ENCODE measurements at places on chromosomes 16 and 17.

- DNase-seq = no peak
Observed at GRCh38 chr16:47162670-47163420, 19.1 kb upstream of the NETO2 start.

DNA sequence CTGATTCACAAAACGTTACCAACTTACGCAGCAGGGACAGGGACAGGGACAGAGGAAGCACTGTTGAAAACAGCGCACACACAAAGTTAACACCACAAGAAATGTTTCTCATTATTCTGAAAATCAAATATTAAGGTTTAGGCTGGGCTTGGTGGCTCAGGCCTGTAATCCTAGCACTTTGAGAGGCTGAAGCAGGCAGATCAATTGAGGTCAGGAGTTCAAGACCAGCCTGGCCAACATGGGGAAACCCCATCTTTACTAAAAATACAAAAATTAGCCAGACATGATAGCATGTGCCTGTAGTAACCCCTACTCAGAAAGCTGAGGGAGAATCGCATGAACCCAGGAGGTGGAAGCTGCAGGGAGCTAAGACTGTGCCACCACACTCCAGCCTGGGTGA is 4.2 kb downstream of the CYTH1 start:
- DNase-seq = no peak

- no peak for DNase-seq
Observed at GRCh38 chr17:73791631-73792030, 147.4 kb upstream of the SDK2 start.

- no peak for DNase-seq
Observed at GRCh38 chr16:14187517-14188338, 116.6 kb downstream of the MRTFB start.

DNA sequence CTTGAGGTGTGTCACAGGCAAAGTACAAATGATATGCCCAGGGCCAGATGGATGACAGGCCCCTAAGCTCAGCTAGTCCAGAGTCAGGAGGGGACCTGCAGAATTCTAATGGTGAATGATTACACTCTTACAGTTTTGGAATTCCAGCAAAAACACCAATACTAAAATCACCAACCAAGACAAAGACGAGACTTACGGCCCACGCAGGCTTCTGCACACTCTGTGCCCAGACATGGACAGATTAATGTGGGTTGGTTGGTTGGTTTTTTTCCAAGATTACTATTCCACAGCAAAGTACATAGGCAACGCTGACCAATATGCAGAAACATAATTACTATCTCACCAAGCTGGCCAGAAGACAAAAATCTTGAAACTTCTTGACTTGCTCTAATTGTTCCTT is 9.7 kb downstream of the ADCY9 start:
- DNase-seq = no peak

DNA sequence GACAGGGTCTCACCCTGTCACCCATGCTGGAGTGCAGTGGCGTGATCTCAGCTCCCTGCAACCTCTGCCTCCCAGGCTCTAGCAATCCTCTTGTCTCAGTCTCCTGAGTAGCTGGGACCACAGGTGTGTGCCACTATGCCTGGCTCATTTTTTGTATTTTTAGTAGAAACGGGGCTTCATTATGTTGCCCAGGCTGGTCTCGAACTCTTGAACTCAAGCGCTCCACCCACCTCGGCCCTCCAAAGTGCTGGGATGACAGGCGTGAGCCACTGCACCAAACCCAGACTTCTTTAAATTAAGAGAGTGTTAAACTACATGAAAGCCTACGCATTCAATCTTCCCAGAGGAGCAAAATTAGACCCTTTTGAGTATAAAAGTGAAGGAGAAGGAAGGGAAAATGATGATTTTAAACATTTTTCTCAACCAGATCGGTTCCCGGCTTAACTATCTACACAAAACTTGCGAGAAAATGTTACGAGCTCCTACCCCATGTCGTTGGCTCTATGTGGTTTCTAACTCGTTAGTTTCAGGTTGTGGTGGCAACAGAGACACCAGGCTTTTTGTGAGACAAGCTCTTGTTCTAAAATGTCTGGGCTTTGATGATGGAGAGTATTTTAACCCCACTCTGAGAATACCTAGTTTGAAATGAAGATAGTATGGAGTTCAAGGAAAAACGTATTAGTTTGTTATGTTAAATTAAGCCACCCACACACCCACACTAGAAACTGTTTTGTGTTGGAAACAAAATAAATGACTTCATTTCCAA is 26.3 kb downstream of the STAT5B start:
- no peak for DNase-seq

DNA sequence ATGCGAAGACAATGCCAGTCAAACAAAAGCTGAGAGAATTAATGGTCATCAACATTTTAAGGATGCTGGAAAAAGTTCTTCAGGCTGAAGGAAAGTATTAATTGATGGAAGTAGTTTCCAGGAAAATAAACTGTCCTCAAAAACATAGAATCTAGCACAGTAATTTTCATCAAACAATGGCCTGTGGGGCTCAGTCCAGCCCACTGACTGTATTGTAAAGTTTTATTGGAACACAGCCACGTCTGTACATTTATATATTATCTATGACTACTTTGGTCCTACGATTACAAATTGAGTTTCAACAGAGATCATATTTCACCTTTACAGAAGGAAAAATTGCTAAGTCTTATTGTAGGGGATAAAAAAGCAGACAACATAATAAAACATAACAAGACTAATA is 484.5 kb downstream of the KCNJ2 start:
- DNase-seq = no peak

GRCh38 chr17:80771612-80772005 is 220.0 kb upstream of the CHMP6 start:
- no peak for DNase-seq

- DNase-seq = peak; percentile 65
Observed at GRCh38 chr17:82201498-82201910, 11.1 kb downstream of the CCDC57 start.

DNA sequence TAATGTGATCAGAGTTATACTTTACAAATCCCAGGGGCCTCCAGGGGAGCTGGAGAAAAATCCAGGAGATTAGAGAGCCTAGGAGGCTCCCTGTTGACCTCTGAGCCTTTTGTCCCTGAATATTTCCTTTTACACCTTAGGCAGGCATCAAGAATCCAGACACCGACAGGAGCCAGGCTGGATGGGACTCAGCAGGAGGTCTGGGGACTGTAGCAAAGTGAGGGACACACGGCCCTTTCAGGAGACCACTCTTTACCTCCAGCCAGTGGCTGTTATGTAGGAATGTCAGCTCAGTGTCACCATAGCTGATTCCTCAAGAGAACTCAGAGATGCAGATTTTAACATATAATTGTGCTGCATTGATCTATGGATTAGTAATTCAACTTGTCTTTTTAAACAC is 198.4 kb downstream of the SHISA9 start:
- DNase-seq = no peak

- DNase-seq = no peak
Observed at GRCh38 chr16:85190572-85190971, 78.3 kb upstream of the CIBAR2 start.

DNA sequence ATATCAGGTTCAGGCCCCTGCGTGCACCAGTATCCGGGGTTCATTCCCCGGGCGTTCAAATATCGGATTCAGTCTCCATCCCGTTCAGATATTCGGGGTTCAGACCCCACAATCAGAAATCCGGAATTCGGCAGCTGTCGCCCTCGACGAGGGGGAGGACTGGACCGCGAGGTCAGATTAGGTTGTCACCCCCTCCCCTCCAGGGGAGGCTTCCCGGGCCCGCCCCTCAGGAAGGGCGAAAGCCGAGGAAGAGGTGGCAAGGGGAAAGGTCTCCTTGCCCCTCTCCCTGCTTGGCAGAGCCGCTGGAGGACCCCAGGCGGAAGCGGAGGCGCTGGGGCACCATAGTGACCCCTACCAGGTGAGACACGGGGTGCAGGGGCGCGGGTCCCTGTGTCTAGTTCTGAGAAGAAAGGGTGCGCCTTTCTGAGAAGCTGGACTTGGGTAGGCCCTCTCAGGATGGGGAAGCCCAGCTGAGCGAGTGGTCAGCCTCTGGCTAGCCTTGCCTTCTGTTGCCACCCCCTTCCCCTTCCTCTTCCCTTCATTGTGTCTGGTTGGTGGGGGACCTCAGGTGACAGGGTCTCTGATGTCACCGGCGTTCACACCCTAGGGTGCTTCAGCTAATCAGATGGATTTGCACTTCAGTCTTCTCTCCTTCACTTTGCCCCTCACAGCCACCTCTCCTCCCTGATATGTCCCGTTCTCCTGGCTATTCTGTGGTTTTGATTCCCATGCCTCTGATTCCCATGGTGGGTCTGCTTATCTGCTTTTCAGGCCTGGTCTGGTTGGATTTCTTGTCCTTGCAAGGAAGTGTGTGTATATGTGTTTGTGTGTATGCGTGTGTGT is 844 bp downstream of the TAOK2 start:
- peak; percentile 19 for DNase-seq

DNA sequence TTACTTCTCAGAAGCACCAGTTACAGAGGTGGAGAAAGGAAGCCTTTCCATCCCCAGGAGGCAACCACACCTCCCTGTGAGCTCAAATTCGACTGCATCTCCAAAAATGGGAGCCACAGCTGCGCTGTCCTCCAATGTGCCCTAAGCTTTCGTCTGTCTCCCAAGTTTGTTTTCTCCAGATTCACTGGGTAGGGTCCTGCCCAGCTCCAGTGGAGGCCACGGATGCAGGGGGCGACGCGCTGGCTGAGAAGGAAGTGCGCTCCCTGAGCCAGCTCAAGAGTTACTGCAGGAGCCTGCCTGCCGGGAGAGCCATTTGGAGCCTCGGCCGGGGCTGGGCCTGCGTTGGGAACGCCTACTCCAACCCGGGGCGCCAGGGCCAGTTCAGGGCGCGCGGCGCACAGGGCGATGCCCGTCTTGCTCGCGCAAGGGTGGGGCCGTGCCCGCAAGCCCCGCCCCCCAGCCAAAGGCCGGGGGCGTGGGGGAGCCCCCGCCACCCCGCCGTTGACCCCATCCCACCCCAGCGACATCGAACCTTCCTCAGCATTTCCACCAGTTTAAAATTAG is 19.5 kb downstream of the SIAH1 start:
- peak; percentile 84 for DNase-seq

GRCh38 chr16:79838496-79839259 is 238.1 kb upstream of the MAF start:
- no peak for DNase-seq

DNA sequence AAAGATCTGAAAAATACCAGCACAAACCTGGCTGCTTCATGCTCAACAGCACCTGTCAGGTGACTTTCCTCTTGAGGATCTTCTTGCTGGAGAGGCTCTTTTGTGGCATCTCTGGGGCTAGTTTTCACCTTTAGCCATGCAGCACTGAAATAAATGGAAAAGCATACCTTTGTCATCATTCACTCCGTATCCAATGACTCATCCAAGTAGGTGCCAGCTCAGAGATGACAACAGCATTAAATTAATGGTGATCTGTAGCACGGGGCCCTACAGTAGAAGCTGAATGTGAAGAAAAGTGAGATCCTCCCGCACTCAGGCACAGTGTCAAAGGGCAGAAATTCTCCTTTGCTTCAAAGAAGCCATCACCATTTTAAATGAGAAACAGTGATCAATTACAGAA is 32.2 kb downstream of the KIAA0753 start:
- DNase-seq = no peak

- DNase-seq = no peak
Observed at GRCh38 chr17:48629411-48629759, 3.2 kb upstream of the HOXB9 start.

- DNase-seq = no peak
Observed at GRCh38 chr17:77598241-77598620, 360.3 kb upstream of the TNRC6C start.

DNA sequence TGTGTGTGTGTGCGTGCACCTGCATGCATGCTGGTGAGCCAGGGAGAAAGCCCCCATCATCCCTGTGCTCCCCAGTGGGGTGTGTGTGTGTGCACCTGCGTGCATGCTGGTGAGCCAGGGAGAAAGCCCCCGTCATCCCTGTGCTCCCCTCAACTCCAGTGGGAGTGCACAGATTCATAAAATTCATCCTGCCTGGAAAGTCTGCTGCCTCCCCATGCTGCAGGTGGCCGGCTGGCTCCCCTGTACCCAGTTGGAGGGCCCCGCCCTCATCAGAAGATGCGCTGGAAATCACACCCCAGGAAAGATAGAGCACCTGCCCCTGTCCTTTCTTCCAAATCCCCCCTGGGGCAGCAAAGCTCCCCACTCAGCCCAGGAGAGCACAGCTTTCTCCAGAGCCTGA is 84.8 kb upstream of the DOC2B start:
- no peak for DNase-seq

DNA sequence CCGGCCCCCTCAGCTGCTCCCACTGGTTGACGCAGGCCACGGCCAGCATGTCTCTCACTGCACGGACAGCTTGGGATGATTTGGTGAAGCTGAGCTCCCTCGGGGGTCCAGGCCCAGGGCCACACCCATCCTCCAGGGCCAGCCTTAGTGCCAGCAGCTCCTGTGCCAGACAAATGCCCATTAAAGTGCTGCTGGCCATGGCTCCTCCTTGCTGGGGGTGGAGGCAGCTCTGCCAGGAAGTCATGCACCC is 2.5 kb downstream of the TRIM47 start:
- DNase-seq = no peak

DNA sequence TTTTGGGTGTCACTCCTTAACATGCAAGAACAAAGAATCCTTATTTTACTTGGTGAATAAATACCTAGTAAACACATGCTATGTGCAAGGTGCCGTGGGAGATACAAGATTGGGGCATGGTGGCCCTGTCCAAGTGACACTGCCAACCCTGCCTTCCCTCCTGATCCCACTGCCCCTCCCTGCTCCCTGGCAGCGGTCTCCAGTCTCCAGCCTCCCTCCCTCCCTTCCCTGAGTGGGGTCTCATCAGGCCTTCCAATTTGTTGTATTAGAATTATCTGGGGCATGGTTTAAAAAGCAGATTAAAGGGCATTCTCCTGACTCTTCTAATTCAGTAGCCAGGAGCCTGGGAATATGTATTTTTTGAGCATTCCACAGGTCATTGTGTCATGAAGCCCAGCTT is 12.5 kb upstream of the TMED6 start:
- no peak for DNase-seq

- no peak for DNase-seq
Observed at GRCh38 chr17:80812362-80813088, 179.1 kb upstream of the CHMP6 start.

GRCh38 chr17:80759377-80759673 is 214.7 kb downstream of the RPTOR start:
- DNase-seq = no peak

DNA sequence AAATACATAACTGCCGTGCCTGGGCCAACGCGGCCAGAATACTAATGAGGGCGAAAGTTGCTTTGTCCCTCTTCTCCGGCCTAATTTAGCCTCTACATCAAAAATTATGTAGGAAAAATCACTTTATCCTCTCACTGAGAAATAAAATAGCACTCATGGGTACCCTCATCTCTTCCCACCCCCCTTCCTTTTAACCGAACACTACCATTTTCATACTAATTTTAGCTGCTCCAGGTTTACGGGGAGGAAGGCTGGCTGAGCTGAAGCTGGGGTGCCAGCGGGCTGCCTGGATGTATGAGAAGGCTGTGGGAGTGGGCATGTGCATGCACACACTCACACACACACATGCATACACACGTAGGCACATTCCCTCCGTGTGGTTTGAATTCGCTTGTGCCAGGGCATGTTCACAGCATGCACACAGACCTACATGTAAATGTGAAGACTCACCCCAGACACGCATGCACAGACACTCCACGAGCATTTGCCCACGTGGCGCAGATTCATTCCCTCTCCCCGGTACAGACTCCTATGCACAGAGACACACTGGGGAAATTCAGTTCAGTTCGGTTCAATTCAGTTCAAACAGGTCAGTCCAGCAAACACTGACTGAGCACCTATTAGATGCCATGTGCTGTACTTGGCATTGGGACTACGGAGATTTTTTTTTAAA is 145.1 kb downstream of the MRM1 start:
- no peak for DNase-seq

GRCh38 chr17:43006639-43007551 is at the start of gene IFI35:
Gene IFI35, plus strand, starts transcription at chr17:43006784. Its CDS starts 164 bp downstream, at chr17:43006948.
- peak; percentile 85 for DNase-seq

Measured in KBM-7 (cell line).